ENCODE measurements at places on chromosomes 6 and 20.

GRCh38 chr6:37965964-37966676 lies 146.6 kb downstream of the ZFAND3 start:
- DNase-seq = no peak

GRCh38 chr6:156699017-156699421 lies 78.2 kb upstream of the ARID1B start:
- DNase-seq = no peak

DNA sequence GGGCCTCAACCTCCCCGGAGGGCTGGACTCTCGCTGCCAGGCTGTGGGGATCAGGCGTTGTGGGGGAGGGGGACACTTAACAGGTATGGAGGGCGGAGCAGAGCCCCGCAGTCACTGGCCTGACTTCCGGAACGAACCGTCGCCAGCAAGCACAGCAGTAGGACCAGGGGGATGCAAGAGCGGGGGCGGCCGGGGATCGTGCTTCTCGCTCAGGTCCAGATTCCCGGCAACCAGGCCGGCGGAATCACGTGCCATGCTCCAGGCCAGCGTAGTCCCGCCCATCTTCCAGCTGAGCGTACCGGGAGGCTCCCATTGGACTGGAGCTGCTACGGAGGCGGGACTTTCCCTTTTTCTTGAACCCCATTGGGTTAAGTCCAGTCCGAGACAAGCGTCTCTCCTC lies 10.0 kb upstream of the POU5F1 start:
- DNase-seq = peak; percentile 86

- DNase-seq = no peak
These were observed 12.2 kb downstream of the PPARD start for GRCh38 chr6:35354361-35355135.

GRCh38 chr20:35541783-35542662 lies at the start of gene ERGIC3:
Gene ERGIC3, plus strand, starts transcription at chr20:35542078. Its CDS starts 20 bp downstream, at chr20:35542098.
- DNase-seq = peak; percentile 97

GRCh38 chr6:169213814-169214520 lies 39.7 kb downstream of the THBS2 start:
- DNase-seq = no peak

DNA sequence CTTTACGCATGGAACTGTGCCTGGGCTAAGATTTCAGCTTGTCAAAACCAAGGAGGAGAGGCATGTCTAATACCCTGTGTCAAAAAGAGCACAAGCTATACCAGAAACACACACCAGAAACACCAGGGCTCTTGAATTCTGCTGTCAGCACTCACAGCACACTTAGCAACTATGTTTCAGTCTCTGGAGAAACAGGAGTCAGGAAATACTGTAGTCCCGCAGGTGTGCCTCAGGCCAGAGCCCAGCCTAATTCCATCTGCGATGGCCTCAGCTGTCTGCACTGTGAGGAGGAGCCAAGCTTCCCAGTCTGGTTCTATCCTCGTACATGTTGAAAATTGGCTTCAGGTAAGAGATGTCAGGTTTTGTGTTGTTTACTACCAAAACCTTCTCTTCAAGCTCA lies 31.6 kb downstream of the MTRES1 start:
- DNase-seq = no peak

- DNase-seq = no peak
These were observed 76.8 kb downstream of the TTLL2 start for GRCh38 chr6:167401525-167402194.

DNA sequence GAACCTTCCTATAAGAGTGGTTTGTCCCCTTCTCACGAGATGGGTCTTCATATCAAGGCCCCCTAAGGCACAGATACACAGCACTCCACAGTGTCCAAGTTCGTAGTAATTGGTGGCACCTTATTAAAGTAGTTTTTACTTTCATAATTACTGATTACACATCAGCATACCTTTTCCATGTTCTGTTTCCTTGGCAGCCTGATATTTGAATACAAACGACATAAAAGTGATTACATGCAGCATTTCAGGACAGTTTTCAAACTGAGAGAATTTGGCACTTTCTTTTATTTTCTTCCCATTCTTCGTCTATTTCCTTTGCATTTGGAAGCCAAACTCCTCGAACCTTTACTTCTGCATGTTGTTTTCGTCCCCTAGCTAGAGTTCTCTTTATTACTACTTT lies 139.7 kb downstream of the MTHFD1L start:
- no peak for DNase-seq

DNA sequence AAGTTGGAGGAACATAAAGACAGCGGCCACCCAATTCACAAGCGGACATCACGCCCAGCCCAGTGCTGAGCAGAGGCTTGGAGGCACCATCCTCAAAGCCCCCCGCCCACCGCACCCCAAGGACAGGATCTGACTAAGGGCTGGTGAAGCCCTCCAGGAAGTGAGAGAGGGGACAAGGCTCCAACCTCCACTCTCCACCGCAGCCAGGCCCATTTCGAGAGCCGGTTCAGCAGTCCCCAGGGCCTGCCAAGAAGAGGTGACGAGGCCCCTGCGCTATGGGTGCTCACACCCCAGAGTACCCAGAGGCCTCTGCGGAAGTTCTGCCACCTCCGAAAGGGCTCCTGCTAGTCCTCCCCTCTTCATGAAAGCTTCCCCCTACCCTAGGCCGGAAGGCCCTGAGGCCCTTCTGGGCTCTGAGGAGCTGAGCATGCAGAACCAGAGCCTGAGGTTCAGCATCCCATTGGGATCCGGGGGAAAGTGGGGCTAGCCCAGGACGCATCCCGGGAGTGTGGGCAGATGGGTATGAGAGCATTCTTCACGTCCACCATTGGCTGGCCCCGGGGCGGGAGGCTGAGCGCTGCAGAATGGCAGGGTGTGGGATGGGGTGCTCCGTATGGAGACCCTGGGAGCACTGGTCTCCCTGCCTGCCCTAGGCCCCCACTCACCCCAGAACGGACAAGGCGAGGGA lies 2.5 kb downstream of the GRM4 start:
- DNase-seq = no peak

DNA sequence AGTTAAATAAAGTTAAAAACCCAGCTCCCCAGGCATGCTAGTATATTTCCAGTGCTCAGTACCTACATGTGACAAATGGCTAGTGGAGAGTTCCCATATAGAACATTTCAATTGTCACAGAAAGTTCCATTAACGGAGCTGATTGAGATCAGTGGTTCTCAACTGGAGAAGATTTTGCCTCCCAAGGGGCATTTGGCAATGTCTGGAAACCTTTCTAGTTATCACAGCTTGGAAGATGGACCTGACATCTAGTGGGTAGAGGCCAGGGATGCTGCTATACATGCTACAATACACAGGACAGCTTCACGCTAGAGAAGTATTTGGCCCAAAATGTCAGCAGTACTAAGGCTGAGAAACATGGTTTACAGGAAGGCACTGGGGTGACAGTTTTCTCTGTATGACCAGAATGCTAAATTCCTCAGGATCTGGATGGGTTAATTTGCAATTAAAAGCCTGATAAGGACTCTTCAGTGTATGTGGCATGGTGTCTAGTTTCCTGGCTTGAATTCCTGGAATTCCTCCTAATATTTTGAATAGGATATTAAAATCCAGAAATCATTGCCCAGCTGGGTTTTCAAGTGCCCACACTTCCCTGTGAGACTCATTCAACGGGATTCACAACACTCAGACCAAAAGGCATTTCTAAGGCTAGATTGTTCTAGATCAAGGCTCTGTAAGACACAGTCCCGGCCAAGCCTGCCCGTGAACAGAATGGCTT lies 84.7 kb upstream of the SALL4 start:
- DNase-seq = no peak

DNA sequence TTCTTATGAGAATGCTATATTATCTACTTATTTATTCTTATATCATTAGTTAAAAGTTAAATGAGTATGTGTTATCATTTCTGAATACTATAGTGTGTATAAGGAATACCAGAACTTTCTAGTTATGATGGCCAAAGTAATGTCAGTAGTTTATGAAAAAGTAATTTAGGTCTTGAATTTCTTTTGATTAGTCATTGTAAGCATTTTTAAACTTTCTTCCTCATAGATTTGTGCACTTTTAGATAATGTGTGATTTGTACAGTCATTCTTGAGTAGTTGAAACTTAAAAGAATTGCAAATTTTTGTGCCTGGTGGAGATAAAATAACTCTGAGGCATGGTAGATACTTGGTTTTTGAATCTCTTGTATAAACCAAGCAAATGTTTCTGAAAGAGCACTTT lies 311.3 kb downstream of the CDKAL1 start:
- DNase-seq = no peak

GRCh38 chr6:42250274-42250931 lies 32.7 kb upstream of the MRPS10 start:
- no peak for DNase-seq

DNA sequence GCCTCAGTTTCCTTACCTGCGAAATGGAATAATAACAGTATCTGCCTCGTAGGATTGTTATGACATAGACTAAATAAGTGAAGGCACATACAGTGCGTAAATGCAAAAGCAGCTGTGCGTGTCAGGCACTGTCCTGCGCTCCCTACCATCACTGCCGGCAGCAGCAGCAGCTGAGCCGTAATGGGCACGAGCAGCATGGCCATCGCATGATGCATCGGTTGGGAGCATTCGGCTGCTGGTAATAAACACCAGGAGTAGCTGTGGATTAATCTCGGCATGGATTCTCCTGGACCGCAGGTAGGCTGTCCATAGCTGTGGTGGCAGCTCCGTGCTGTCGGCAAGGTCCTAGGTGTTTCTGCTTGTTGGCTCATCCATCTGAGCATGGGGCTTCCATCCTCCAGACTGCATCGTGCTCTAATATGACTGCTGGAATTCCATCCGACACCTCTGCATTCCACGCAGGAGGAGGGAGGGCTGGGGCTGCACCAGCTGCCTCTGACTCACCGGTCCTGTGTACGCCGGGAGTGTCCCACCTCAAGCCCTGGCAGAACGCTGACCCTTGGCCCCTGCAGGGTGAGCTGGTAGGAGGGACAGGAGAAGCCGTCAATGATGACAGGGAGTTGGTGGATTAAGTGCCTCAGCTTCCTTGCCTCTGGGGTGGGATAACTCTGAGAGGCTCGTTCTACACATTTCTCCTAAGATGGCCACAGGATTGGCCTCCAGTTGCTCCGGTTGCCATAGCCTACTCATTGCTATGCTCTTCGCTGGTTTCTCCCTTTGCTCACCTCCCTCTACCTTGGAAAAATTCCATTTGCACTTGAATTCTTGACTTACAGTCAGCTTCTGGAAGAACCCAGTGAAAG lies 100.9 kb upstream of the PMEPA1 start:
- no peak for DNase-seq

- no peak for DNase-seq
These were observed 687 bp upstream of the HTR1B start for GRCh38 chr6:77463861-77464494.

- no peak for DNase-seq
These were observed 79.5 kb upstream of the PBOV1 start for GRCh38 chr6:138297761-138298298.

DNA sequence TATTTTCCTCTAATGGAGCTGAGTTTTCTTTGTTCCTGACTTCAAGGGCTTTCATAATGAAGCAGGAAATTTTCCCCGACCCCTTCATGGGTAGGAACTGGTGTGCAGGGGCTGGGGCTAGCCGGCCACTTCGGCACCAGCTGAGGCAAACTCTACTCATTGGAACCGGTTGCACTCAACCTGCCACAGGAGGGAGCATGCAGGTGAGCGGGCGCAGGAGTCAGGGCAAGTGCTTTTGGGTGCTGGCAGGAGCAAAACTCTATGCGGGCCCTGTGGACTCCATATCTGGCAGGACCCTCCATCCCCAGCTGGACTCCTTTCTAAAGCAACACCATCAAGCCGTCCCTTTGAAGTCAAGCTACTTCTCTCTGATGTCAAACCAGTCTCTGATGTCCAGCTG lies 244.2 kb downstream of the EPM2A start:
- no peak for DNase-seq

GRCh38 chr20:45951925-45952834 lies 17.7 kb downstream of the PCIF1 start:
- DNase-seq = no peak

GRCh38 chr6:25628471-25629197 lies 23.4 kb upstream of the SCGN start:
- no peak for DNase-seq

DNA sequence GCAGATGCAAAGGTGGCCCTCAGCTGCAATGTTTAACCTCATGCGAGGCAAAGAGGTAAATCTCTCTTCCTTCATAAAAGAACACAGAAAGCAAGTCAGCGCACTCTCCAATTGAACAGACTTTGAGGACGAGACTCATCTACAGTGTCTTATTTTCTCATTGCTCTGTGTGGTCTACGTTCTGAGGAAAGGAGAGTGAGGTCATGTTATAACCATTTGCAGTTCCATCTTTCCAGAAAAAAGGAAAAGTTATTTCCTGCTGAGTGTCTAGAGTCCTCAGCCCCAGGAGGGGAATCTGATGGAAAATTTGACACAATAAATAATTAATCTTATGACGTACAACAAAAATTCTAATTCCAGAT lies 35.6 kb upstream of the THBS2 start:
- DNase-seq = no peak

DNA sequence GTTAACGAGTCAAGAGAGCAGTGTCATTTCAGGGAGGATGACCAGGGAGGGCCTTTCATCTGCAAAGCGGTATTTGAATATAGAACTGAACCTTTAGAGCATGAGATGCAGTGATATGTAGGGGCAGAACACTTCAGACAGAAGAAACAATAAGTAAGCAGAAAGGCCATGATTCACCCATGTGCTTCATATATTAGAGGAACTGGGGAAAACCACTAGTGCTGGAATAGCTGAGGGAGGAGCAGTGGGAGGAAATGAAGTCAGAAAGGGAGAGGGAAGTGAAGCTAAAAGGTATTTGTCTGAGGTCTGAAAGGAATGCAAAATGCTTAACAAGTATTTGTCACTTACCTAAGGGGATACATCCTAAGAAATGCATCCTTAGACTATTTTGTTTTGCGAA lies 391.2 kb downstream of the ADGRB3 start:
- no peak for DNase-seq

DNA sequence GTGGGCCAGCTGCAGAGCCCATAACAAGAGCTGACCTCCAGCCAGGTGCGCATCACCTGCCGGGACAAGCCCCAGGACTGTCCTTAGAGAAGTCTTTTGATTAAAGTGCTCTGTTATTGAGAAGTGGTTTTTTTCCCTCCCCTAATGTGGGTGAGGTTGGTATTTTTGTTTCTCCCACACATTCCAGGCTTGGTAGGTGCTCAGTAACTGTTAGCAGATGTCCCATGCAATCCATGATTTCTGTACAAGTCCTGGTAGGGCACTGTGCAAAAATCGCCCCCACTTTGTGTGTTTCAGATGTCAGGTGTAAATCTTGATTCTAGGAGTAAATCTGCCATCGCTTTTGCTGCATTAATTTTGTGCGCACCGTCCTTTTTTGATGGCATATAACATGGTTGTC lies 4.7 kb downstream of the FAM210B start:
- DNase-seq = no peak

DNA sequence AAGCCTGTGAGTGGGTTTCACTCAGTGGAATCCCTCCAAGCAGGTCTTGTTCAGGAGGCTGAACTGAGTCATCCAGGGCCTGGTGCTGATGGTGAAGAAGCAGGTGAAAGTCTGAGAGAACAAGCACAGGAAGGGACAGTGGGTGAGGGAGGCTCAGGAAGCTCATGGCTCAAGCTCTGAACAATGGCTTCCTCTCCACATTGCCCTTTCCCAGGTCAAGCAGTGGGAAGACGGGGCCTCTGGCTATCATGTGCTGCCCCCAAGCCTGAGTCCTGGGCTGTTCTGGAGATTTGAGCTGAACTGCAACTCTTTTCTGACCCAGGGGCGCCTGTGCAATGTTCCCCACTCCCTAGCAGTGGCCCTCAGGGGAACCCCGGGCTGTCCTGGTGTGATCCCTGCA lies 3.4 kb downstream of the CST9L start:
- DNase-seq = no peak

All from OCI-LY7 (cell line).